Activated naive CD8-positive, alpha-beta T cell treated with anti-CD3 and anti-CD28 coated beads, Interleukin-2, amount 50 U/mL, for 24 hours (primary cell): ENCODE measurements at places on chromosomes 7 and 10.

DNA sequence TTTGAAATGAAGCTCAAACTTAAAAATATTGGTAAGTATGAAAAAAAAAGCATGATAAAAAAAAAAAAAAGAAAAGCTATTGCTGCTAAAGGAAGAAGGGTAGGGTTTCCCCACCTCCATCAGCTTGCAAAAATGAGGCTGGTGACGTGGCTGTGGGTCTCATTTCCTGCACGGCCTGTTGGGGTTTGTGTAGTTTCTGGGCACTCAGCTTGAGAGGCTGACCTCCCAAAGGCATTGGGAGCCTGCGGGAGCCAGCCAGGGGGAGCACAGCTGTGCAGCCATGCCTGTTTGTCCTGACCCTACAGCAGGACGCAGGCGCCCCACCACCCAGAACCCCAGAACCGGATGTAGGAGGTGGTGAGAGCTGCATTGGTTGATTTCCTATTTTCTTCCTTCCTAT, 48.8 kb upstream of the CARD11 start:
- peak; percentile 77 for DNase-seq
- H3K27ac ChIP-seq, result peak overlapping the region; percentile 69
- H3K36me3 ChIP-seq, result no peaks in the 10 kb centered on the region
- no peaks in the 10 kb centered on the region for H3K27me3 ChIP-seq
- H3K4me3 ChIP-seq, result no peak overlapping the region

GRCh38 chr10:17655567-17656146, 11.7 kb downstream of the STAM start:
- H3K36me3 ChIP-seq, result peaks cover 52% of the 10 kb centered on the region
- H3K27me3 ChIP-seq, result no peaks in the 10 kb centered on the region
- peak overlapping the region; percentile 74 for H3K27ac ChIP-seq
- DNase-seq, result no peak

DNA sequence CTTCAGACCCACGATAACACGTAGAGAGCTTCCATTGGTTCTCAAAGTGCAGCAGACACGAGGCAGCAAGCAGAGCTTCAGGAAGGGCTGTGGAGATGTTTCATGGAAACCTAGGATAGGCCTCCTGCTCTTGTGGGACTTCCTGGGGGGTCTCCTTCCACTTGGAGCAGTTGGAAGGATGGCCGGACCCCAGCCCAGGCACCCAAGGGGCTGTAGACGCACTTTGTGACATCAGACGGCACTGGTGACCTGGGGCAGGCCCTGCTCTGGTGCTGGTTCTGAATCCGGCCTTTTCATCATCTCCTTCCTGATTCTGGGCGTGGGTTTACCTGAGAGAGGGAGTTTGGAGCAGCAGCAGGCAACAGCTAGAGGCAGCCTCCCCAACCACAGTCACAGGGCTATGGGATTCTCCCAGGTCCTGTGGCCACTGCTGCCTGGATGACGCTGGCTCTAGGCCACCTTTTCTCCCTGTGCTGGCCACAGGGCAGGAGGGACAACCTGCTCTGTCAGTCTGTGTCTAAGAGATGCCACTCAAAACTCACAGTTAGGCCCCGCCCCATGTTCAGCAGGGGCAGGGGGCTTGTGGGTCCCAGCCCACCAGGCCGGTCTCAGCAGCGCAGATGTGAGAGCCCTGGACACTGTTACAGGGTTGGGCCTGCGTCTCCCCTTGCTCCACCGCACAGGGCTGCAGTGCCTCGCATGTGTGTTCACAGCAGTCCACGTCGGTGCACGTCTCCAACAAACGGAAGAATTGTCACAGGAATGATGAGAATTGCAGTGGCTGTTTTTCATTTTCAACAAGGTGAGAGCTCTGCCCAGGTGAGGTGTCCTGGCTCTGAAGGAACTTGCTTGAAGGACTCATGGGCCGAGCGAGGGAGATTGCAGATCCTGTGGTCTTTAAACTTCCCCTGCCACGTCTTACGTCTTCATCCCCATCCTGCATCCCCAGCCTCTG, 569.3 kb downstream of the TCERG1L start:
- no peak overlapping the region for H3K4me3 ChIP-seq
- no peaks in the 10 kb centered on the region for H3K36me3 ChIP-seq
- H3K27ac ChIP-seq, result no peak overlapping the region

- H3K27me3 ChIP-seq, result no peaks in the 10 kb centered on the region
- H3K4me3 ChIP-seq, result no peak overlapping the region
- no peak overlapping the region for H3K27ac ChIP-seq
- no peak for DNase-seq
Measured at GRCh38 chr10:18043148-18044006, 91.7 kb downstream of the SLC39A12 start.

DNA sequence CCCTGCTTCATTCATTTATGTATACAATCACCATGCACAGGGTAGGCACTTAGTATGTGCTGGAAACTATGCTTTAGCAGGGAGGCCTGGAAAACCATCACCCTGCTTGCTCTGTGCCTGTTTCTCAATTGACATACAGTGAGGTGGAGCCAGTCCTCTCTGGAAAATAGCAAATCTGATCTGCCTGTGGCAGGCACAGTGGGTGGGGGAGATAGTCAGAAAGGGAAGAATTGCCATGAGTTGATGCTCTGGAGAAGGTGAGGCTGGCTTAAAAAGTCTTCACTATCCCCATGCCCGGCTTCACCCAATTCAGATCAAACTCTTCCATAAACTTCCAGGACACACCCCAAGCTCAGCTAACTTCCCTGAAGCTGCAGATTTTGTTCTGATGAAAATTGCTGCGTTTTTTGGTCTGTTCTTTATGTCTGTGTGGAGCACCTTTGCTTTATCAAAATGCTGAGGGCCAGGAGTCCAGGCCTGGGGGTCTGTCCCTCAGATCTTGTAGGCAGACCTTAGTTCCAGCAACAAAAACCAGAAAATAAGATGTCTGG, 84.8 kb downstream of the ANK3 start:
- no peaks in the 10 kb centered on the region for H3K4me1 ChIP-seq
- DNase-seq, result no peak

DNA sequence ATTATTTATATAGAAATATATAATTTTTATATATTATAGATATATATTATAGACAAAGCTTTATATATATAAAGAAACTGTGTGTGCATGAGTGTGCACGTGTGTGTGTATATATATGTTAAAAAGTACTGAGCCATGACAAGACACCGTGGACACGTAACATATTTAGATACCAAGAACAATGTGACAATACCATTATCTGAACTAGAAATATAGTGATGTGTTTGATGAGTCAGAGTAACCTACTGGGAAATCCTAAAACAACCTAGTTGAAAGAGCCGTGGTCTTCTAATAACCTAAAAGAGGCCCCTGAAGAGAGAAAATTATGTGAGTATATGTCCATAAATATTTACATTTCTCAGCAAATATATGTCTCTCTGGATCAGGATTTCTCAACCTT, 50.7 kb upstream of the ITGB8 start:
- no peak overlapping the region for H3K4me3 ChIP-seq
- H3K4me1 ChIP-seq, result no peaks in the 10 kb centered on the region

- no peak overlapping the region for H3K27ac ChIP-seq
- H3K4me3 ChIP-seq, result no peak overlapping the region
- H3K36me3 ChIP-seq, result peaks cover 70% of the 10 kb centered on the region
- DNase-seq, result no peak
- H3K27me3 ChIP-seq, result no peaks in the 10 kb centered on the region
Measured at GRCh38 chr7:106249488-106249887, 35.3 kb downstream of the NAMPT start.

DNA sequence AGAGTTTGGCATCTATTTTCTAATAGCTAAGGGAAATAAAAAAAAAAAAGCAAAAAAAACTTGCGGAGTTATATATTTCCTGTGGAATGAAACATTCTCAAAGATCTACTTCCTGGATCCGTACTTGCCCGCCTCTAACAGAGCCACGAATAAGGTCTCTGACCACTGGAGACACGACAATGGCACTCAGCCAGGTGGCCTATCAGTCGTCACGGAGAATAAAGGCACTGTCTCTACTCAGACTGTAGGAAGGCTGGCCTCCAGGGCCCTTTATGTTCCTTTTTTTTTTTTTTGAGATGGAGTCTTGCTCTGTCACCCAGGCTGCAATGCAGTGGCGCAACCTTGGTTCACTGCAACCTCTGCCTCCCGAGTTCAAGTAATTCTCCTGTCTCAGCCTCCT, 58.7 kb downstream of the RGS10 start:
- no peaks in the 10 kb centered on the region for H3K36me3 ChIP-seq
- no peak overlapping the region for H3K27ac ChIP-seq
- DNase-seq, result no peak
- no peaks in the 10 kb centered on the region for H3K27me3 ChIP-seq

- H3K4me1 ChIP-seq, result no peaks in the 10 kb centered on the region
- peaks cover 9% of the 10 kb centered on the region for H3K36me3 ChIP-seq
- H3K4me3 ChIP-seq, result no peak overlapping the region
- H3K27me3 ChIP-seq, result no peaks in the 10 kb centered on the region
- DNase-seq, result no peak
Measured at GRCh38 chr7:6161463-6162330, 110.7 kb downstream of the CYTH3 start.

- H3K36me3 ChIP-seq, result no peaks in the 10 kb centered on the region
- DNase-seq, result no peak
- no peak overlapping the region for H3K27ac ChIP-seq
- no peak overlapping the region for H3K4me3 ChIP-seq
- peaks cover 39% of the 10 kb centered on the region for H3K27me3 ChIP-seq
Measured at GRCh38 chr7:150345012-150345411, 3.6 kb upstream of the RARRES2 start.

DNA sequence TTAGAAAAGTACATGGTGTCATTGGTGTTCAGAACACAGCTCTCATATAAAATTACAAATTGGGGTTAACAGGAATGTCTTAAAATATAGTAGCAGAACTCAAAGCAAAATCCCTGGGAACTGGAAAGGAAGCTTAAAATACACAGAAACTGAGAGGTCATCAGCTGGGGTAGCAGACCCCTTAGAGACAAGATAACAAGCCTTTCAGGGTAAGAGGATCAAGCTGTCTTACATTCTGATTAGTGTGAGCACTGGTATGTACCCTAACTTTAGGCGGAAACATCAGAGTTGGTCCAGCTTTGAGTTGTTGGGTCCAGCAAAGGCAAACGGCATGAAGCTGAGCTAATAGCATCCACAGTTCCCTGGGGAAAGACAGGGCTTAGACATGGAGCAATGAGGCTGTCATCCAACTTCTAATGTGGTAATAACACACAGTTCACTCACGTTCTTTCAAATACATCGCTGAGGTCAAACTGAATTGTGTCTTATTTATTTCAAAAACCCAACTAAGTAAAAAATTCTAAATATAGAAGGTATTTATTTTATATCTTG, 32.6 kb downstream of the ARHGAP21 start:
- H3K36me3 ChIP-seq, result no peaks in the 10 kb centered on the region
- H3K27ac ChIP-seq, result no peak overlapping the region
- DNase-seq, result no peak

GRCh38 chr10:5159126-5159525, 25.8 kb downstream of the AKR1C8 start:
- no peaks in the 10 kb centered on the region for H3K36me3 ChIP-seq
- H3K27me3 ChIP-seq, result no peaks in the 10 kb centered on the region
- no peak overlapping the region for H3K27ac ChIP-seq
- no peaks in the 10 kb centered on the region for H3K4me1 ChIP-seq
- no peak for DNase-seq

DNA sequence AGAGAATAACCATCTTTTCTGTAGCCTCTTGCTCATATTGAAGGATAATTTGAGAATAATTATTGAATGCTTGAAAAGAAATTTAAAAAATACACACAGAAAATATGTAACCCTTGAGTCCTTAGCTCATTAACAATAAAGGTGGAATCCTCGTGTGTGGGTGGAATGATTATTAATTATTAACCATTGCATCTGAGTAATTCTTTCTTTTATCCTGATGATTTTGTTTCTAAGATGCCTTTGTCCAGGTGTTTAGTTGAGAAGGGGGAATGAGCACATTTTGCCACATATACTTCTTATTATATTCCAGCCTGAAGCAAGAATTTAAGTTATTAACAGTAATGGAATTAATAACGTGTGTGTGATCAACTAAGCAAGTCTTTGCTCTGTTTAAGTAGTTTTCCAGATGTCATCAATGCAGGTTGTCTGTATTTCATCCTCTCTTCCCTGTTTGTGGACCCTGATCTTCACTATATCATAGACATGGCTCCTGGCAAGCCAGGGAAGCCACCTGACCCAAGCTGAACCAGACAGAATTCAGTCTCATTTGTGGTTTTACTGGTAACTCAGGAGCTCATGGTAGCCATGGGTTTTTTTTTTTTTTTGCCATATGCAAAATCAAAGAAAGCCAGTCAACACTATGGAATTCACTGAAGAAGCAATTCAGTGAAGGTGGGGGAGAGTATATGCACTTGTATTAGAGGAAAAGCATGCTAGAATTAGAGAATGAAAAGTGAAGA, 144.3 kb downstream of the KIF20B start:
- DNase-seq, result no peak
- H3K27ac ChIP-seq, result no peak overlapping the region
- H3K36me3 ChIP-seq, result no peaks in the 10 kb centered on the region
- no peak overlapping the region for H3K4me3 ChIP-seq

- H3K27ac ChIP-seq, result no peak overlapping the region
- no peaks in the 10 kb centered on the region for H3K27me3 ChIP-seq
- H3K36me3 ChIP-seq, result peaks cover 20% of the 10 kb centered on the region
- DNase-seq, result no peak
- no peak overlapping the region for H3K4me3 ChIP-seq
Measured at GRCh38 chr7:105261689-105262088, 127.0 kb downstream of the SRPK2 start.

DNA sequence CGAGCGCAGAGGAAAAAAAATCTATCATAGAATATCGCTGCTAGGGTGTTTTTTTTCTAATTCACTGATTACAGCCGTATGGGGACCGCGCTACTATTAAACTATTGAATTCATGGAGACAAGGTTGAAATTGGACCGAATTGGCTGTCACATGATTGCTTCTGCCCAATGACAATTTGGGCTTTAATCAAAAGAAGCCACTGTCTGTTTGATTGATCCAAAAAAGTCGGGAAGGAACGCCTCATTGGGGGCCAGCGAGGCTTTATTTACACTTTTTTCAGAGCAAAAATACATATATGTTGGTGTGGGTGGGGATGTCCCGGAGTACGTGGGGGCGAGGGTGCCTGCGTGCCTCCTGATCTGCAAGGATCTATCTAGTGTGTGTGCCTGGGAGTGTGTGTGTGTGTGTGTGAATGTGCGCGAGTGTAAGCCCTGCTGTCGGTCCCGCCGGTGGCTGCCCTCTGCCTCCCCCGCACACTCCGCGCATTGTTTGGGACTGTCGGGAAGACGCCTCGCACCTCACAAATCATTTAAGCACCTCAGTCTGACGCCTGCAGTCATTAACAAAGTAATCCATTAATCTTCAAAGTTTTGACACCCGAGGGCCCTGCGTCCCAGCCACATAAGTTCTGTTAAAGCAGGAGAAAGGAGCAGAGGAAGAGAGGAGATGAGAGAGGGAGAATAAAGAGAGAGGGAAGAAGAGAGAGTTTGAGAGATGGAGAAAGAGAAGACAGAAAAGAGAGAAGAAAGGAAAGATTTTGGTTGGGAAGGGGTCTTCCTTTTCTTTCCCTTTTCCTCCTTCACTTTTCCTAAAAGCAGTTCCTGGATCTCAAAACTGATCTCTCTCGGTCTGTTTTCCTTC, at the start of gene HOXA2:
HOXA2 (minus strand) TSS at position 103 of the 862 bp plus-strand sequence. CDS start 183 bp downstream, outside the sequence.
- H3K36me3 ChIP-seq, result peaks cover 6% of the 10 kb centered on the region
- peaks cover 69% of the 10 kb centered on the region for H3K27me3 ChIP-seq
- no peak for DNase-seq

- H3K36me3 ChIP-seq, result no peaks in the 10 kb centered on the region
- H3K4me1 ChIP-seq, result no peaks in the 10 kb centered on the region
- DNase-seq, result no peak
Measured at GRCh38 chr7:71633551-71634008, 501.6 kb downstream of the GALNT17 start.
